Stimulated activated CD8-positive, alpha-beta memory T cell treated with anti-CD3 and anti-CD28 coated beads, Interleukin-7, amount 100 ng/mL, for 1 hour (primary cell): ENCODE measurements at places on chromosomes 1 and 21.

GRCh38 chr21:41483415-41483814 lies 24.5 kb downstream of the TMPRSS2 start:
- no peak for DNase-seq

GRCh38 chr1:247487057-247487456 lies 29.2 kb upstream of the OR2B11 start:
- no peak for DNase-seq

DNA sequence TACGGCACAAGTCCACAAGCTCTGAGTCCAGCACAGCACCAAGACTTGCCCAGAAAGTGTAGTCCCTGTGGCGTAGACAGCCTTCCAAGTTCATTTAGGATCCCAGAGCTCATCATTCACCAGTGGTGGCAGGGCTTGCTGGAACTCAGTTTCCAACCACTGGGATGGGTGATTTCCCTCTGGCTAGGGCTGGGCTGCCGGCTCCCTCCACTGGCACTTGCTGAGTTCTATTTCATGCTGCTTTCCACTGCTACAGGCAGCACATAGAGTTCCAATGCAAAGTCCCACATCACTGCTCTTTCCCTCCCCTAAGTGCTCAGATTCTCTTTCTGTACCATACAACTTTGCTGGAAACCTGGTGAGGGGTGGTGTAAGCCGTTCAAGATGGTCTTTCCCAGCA lies 510.3 kb upstream of the TMPRSS15 start:
- DNase-seq: no peak

GRCh38 chr1:68331117-68331865 lies 99.0 kb upstream of the WLS start:
- no peak for DNase-seq

- no peak for DNase-seq
These were observed 258.4 kb downstream of the HLX start for GRCh38 chr1:221137666-221138065.

GRCh38 chr1:167016100-167016750 lies 27.1 kb downstream of the MAEL start:
- DNase-seq: no peak

DNA sequence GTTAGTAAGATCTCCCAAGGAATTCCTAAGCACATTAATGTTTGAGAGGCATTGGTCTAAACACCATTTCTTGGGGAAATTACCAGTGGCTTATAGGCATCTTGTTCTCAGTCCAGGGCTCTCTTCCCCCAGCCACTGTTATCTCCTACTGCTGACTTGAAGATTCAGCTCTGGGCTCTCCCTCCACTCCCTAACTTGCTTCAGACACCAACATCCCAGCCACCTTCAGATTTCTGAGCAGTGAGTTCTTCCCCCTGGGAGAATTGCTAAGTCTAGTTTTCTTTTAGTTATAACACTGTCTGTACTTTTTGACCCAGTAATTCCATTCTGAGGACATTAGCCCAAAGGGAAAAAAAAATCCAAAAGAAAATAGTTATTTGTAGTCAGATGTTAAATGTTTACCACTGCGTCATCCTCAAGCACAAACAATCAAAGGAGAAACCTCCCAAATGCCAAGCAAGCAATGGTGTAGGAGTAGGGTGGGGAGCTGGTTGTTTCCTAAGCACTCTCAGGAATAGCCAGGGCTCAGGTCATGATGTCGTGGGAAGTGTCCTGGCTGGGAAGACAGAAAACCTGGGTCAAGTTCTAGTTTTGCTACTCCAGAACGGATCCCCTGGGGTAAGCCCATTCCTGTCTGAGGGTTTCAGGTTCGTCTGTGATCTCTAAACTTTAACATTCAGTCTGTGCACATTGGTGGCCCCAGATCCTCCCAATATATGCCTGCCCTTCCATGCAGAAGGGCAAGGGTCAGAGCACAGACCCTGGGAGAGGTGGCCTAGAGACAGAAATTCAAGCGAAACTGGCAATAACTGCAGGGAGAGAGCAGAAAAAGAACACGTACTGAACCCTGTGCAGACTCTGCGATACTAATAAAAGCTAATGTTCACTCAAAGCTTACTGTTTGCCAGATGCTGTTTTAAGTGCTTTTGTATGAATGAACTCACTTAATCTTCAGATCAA lies 191.1 kb upstream of the FGGY start:
- DNase-seq: no peak

DNA sequence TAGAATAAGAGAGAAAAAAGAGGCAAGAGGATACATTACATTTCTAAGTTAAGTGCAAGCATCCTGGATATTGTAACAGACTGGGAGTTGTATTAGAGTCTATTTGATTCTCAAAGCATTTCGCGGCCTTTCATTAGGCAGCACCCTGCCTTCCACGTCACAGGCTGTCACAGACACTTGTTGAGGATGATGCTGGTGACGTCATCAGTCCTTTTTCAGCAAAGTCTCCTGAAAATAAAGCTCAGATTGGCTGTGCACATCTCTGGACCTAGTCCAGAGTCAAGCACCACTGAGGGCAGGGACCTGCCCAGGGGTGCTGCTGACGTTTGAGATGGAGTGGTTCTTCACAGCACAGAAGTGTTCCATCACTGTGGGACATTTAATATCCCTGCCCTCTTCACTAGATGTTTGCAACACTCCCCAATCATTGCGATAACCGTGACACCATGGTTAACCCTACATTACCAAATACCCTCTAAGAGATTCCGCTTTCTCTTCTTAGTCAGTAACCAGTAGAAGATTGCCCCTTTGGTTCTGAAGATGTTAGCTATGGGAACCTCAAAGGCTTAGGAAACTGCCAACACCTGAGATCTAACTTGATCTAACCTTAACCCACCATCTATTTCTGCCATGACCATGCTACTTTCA lies 72.7 kb upstream of the F3 start:
- DNase-seq: no peak

DNA sequence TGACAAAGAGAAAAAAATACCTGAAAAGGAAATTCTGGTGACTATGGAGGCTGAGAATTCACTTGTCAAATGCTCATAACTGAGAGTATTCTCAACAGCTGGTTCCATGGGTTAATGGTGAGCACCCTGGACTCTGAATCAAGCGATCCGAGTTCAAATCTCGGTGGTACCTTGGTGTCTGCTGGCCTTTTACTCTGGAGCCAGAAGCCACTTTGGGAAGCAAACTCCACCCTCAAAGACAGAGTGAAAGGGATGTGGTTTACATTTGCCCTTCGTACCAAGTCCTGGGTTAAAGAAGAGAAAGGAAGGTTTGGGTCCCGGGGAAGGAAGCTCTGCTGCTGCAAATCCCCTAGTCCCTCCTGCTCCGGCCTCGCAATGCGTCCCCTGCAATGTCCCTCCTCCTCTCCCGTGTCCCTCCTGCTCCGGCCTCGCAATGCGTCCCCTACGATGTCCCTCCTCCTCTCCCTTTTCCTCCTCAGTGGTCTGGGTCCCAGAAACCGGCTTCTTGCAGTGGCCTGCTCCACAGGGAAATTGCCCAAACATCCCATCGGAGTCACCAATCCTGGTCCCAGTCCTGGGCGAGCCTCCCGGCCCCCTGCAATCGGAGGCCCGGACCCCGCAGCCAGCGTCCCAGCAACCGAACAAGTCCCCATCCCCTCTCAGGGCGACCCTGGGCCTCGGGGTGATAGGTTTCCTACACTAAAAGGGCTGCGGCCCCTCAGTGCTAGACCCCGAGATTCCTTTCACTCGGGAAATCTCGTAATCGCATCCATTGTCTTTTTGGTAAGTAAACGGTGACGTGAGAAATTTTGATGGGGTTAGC lies 129.4 kb downstream of the PPIAL4G start:
- no peak for DNase-seq

- DNase-seq: no peak
These were observed 53.3 kb downstream of the TAS1R2 start for GRCh38 chr1:18805925-18806849.

DNA sequence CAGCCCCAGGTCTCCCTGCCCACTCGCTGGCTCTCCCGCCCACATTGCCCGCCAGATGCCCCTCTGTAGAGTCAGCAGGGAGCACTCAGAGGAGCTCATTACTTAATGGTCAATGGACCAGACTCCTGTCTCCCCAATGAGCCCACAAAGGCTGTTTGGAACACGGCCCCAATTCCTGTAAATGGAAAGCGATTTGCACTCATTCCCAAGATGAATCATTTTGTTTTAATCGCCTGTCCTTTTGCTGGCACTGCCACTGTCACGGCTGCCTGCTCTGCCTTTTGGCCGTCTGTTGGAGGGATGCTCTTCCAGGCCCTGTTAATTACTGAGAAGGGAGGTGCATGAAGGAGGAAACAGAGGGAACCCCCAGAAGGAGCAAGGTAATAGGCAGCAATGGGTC lies 44.8 kb upstream of the ATP2B4 start:
- DNase-seq: no peak

DNA sequence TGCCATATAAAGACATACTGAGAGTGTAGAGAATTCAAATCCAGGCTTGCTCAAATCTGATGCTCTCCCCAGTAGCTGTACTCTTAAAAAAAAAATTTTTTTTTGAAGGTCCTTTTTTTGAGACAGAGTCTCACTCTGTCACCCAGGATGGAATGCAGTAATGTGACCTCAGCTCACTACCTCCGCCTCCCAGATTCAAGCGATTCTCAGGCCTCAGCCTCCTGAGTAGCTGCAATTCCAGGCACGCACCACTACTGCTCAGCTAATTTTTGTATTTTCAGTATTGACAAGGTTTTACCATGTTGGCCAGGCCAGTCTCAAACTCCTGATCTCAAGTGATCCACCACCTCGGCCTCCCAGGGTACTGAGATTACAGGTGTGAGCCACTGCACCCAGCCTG lies 28.7 kb downstream of the STYXL2 start:
- no peak for DNase-seq

GRCh38 chr1:41715441-41716095 lies 203.2 kb downstream of the HIVEP3 start:
- no peak for DNase-seq

- DNase-seq: no peak
These were observed 16.5 kb upstream of the OVAAL start for GRCh38 chr1:180542113-180542837.

- DNase-seq: no peak
These were observed 6.0 kb upstream of the EEIG2 start for GRCh38 chr1:108553905-108554304.

GRCh38 chr1:235304549-235305451 lies 23.2 kb downstream of the ARID4B start:
- DNase-seq: no peak
